ENCODE measurements at places on chromosomes 3 and 15. TPM values are rescaled to one million over a fixed set of nuclear protein-coding genes. Genes with fewer than 3 reads are reported as not detected.

Gene IGF2BP2
- 0.65 TPM for total RNA-seq

Gene COLQ
- 0.84 TPM for total RNA-seq

Gene CRYBG3
- 5.1 TPM for total RNA-seq

Gene CFAP20DC
- 0.89 TPM for total RNA-seq

Gene CHL1
- total RNA-seq = not detected
